H54 (cell line): ENCODE measurements at places on chromosomes 3 and 15.

DNA sequence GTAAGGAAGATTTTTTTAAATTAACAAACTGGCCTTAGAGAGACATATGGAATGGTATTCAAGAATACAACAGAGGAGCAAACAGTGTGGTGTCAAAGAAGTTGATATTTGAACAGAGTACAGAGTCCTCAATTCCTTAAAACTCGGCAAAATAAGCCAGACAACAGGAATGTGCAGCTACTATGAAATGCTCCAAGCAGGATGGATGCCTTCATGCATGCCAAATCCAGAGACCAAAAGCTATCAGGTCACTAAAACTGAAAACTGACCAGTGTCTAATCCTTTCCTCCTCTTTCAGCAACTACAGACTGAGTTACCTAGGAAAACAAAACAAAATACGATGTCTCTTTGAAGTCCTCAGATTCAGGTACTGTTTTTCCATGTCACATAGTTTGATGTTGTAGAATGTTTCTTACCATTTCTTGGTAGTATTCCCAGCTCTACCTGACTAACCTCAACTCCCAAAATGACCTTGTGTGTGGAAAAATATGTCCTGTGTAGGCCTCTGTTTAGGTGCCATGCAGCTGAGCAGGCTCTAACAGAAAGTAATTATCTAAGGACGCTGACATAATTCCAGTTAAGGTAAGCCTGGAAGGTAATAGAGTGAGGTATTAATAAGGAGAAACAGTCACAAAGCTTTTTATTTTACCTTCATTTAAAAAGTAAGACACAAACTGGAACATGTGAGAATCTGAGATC, 46.9 kb downstream of the TBL1XR1 start:
- no peak for DNase-seq

GRCh38 chr3:52844290-52844975, 9.6 kb upstream of the MUSTN1 start:
- no peak for DNase-seq

DNA sequence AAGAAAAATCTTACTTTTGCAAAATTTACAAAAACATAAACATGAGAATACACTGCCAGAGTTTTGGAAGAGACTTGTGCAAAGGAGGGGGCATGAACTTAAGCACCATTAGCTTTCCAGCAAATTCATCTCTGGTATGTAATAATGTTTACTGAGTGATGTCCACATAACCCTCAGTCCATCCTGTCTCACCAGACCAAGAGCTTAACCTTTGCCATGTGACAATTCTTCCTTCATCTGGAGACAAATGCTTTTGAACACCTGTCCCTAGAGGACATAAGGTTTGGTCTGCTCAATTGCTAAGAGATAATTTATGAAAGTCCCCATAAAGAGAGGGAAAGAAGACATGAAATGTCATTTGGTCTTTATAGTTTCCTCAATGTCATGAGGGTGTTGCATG, 412.3 kb downstream of the ERC2 start:
- no peak for DNase-seq

GRCh38 chr3:31567036-31567435, 34.3 kb downstream of the STT3B start:
- DNase-seq = no peak

GRCh38 chr3:171731691-171732090, 78.6 kb downstream of the PLD1 start:
- no peak for DNase-seq

GRCh38 chr3:168991803-168992202, 671.7 kb downstream of the MECOM start:
- DNase-seq = no peak

- no peak for DNase-seq
Measured at GRCh38 chr3:163450698-163451097, 1627.6 kb downstream of the SI start.

DNA sequence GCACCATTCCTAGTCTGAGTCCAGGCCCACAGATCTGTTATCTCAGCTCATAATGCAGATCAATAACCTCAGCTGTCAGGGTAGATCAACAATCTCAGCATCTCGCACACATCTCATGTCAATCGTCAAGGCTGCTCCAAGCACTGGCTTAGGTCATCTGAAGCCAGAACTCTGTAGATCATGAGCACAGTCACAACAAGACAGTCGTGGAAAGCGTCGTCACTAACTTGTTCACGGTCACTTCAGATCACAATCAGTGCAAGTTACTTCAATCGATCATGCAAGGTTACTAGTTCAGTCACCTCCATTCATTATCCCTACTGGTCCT, 71.8 kb downstream of the RBPMS2 start:
- no peak for DNase-seq

- DNase-seq = no peak
Measured at GRCh38 chr3:13525827-13526625, 22.9 kb upstream of the FBLN2 start.

DNA sequence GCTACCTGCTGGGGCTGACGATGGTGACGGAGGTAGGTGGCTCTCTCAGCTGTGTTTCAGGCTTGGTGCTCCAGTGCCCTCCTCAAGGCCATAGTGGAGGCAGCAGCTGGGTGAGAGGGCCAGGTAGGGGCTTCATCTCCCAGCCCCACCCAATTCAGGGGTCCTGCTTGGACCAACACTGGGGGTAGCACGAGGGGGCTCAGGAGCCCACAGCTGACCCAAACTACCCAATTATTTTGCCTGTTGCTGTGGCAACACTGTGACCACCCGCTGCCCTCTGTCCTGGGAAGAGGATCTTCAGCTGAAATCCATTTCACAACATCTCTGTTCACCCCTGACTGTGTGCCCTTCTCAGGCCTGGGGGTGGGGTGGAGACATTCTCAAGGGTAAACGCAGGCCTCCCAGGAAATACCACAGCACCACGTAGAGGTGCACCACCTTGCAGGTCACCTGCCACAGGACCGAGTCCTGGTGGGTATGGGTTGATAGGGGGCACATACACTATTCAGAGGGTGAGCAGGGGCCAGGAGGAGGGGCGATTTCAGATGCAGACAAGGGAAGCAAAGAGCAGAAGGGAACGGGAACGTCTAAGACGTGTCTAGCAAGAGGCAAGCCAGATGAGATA, 62.7 kb downstream of the GRIP2 start:
- DNase-seq = no peak

DNA sequence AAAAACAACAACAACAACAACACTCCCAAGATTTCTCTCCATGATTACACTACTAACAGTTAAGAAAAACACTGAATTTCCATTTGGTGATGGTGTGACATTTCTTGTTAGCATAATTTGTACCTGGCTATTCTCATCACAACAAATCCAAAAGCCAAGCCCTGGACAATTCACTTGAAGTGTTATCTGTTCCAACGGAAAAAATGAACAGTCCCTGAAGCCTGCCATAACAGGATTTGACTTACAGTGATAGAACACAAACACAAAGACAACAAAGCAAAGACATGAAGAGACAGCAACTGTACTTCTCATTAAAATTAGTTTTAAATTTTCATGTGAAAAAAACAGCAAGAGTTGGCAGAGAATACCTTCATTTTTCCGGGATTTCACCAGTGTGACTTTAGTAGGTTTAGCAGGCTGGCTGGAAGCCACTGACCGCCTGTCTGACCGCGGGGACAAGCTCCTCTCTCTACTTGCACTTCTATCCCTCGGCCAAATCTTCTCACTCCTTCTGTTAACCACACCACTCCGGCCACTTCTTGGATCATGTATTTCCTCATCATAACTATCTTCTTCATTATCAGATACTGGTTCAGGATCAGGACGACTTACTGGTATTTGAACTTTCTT, 56.3 kb downstream of the TJP1 start:
- no peak for DNase-seq

DNA sequence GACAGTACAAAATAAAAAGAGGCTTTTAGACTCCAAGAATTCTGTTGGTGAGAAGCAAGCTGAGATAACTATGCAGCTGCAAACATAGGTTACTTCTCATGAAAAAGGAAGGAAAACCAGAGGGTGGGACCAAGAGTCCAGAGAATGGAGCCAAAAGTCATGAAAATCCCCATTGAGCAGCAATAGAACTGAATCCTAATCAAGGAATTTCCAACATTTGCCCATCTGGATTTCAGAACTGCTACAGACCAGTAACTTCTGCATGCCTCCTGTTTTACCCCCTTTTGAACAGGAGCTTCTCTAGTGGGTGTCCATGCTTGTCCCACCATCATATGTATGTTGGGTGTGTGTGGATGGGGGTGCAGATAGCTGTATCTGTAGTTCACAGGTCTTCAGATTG, 33.6 kb upstream of the BNC1 start:
- DNase-seq = no peak

- no peak for DNase-seq
Measured at GRCh38 chr15:35583863-35584528, 38.0 kb upstream of the DPH6 start.

GRCh38 chr15:69490356-69491037, 37.9 kb downstream of the RPLP1 start:
- DNase-seq = no peak

DNA sequence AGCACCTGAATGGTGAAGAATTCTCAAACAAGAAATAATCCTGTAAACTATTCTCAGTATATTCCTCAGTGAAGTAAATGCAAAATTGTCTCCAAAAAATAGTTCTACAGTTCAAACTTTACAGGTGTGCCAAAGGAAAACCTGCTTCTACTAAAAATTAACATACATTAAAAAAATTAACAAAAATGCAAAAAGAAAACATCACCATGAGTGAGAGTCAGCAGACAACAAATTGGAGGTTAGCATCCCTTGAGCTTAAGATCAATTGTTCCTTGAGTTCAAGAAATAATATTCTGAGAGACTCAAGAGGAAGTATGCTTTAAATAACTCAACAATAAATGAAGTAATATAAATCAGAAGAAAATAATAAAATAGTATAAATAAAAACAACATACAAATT, 278.4 kb upstream of the MME start:
- no peak for DNase-seq

DNA sequence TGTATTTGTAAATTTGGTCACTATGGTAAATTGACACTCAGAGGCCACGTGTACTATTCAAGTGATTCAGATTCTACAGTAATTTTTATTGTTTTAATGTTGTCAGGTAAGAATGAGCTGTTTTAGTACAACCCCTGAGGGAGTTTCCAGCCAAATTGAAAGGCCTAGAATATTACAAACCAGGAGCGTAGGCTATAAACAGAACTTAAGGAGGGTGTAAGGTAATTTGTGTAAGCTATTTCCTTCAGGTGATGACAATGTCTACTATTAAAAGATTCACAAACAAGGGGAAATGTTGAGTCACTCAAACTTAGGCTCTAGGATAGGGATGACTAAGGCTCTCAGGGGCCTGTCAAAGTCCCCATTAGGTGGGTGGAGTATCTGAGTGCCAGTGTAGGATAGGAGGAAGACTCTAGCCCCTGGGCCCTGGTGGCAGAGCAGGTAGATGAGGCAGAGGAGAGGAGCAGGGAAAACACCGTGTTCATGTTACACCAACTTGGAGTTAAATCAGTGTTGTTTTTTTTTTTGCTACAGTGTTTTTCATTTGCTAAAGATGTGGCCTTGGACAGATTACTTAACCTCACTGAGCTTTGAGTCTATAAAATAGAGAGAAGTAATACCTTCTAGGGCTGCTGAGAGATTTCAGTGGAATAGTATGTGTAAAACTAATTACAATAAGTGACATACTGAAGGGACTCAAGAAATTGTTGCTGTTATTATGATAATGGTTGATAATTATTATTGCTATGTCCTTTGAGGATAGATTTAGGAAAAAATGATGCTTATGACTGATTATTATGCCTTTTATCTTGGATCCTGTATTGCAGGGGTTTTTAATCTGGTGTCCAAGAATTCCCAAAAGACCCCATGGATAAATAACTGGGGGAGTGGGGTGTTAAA, 10.3 kb downstream of the TM4SF1 start:
- no peak for DNase-seq

DNA sequence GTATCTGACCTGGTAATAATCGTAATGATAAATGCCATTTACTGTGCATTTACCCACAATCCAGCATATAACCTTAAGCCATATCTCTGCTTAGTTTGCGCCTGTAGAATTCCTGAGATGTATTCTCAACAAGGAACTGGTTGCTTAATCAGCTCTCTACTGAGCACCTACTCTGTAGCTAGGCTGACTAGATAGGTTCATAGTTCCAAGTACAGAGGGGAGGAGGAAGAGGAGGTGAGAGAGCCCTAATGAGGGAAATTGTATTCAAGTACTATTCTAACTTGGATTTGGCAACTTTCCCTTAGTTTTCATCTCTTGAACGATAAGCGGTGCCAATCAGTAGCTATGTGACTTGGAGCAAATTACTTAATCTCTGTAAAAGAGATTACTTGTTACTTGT, 5.6 kb upstream of the AKAP13 start:
- no peak for DNase-seq

DNA sequence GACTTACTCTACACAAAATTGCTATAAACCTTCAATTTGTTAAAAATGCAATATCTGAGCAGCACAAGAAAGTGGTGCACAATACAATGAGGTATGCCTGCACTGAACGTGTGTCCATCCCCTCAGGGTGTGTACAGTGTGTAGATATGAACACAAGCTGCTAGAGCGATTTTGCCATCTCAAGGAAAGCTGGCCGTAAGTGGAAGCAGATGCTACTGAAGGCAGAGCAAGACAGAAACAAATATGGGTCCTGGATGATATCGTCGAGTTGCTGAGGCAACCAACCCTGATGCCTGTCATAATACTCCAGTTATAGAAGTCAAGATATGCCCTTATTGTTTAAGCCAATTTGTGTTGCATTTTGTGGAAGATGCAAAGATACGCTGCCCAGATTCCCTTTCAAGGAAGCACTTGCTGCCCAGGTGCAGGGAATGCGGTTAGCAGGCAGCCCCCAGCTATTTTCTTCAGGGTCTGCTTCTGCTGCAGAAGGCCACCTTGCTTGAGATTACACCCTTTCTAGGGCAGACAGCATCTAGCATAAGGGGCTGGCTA, 25.8 kb upstream of the EHHADH start:
- DNase-seq = no peak

DNA sequence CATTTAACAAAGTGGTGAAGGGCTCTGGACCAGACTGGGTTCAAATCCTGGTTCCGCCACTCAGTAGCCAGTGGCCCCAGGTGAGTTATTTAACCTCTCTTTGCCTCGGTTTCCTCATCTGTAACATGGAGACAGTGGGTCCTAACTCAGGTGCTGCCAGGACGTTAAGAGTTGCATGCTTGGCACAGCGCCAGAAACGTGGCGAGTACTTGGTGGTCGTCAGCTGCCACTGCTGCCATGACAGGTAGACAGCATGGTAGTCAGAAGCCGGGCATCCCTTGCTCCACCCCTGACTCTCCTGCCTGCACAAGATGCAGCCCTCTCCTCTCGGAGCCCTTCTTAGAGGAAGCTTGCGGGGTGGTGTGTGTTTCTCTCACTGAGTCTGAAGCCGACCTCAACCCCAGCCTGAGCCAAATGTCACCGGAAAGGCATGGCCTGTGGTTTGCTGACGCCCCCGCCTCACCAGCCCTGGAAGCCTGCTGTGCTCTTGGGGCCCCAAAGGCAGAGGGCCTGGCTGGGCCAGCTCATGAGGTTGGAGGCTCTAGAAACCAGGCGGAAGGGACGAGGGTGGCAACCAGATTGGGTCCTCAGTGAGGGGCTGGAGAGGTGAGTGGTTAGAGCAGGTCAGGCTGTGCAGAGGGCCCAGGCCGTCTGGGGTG, 160.8 kb upstream of the TLE3 start:
- DNase-seq = no peak

GRCh38 chr3:186255703-186256331, 106.2 kb downstream of the DGKG start:
- no peak for DNase-seq
